Left renal cortex interstitium (tissue), 4 donors: ENCODE measurements at places on chromosomes 3 and 15. TPM values are rescaled to one million over a fixed set of nuclear protein-coding genes. Genes with fewer than 3 reads are reported as not detected.

Gene IL17RD
- 55.6 TPM for polyA plus RNA-seq

Gene GCHFR
- 41.0 TPM for polyA plus RNA-seq

DNA sequence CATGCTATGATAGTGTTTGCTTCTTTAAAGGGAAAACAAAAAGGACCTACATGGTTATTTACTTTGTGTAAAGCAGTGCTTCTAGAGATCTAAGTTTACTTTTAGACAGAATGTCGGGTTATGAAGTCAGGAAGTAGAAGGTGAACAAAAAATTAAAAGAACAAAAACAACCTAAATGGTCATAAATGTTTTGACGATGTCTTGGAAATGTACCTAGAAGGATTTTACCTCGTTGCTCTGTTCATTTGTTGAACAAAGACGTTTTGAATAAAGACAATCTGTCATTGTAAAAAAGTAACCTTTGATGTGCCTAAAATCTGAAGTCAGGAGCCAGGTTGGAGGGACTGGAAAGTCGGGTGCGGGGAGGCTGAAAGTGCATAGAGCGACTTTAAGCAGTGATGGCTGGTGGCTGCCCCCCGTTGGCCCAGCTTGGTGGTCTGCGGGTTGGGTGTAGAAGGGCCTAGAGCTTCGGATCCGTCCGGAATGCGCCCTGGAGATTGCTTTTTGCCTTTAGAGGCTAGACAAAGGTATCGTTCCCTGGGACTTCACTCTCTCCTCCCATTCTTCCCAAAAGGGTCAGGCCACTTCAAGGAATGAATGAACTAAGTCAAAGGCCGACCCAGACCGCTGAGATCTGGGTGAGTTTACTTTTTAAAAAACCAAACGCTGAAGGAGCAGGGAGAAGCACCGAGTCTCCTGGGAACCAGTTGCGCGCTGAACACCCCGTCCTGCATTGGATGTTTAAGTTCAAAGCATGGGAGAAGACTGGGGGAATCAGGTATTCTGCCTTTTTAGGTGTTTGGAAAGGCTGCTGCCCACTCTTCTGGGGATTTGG lies 2.1 kb downstream of the SOX14 start:
- no peak for DNase-seq

- no peak for DNase-seq
Observed at GRCh38 chr3:125289429-125289981, 77.0 kb upstream of the SLC12A8 start.

DNA sequence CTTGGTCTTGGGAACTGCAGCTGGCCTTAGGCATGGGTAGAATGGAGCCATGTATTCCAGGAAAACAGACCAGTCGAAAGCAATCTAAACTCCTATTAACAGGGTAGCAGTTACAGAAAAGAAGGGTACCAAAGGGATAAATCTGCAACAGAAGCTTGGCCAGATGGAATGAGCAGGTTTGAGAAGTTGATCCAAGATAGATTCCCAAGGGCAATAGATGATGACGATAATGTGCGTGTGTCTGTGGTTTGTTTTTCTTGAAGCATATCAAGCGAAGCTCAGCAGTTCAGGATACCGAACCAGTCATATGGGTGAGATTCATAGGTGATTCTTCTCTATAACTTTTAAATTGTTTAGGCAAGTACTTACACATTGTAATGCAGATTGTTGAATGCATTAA lies 203.8 kb upstream of the SEMA6D start:
- no peak for DNase-seq

Gene POPDC2
- 4.3 TPM for polyA plus RNA-seq

Gene TRPC1
- polyA plus RNA-seq = 11.3 TPM

DNA sequence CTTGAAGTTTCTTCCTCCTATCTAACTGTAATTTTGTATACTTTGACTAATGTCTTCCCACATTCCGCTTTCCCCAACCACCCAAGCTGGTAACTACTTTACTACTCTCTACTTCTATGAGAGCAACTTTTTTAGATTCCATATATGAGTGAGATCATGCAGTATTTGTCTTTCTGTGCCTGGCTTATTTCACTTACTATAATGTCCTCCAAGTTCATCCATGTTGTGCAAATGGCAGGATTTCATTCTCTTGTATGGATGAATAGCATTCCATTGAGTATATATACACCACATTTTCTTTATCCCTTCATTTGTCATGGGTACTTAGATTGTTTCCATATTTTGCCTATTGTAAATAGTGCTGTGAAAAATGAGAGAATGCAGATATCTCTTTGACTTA lies 78.5 kb upstream of the CCNL1 start:
- DNase-seq = no peak

DNA sequence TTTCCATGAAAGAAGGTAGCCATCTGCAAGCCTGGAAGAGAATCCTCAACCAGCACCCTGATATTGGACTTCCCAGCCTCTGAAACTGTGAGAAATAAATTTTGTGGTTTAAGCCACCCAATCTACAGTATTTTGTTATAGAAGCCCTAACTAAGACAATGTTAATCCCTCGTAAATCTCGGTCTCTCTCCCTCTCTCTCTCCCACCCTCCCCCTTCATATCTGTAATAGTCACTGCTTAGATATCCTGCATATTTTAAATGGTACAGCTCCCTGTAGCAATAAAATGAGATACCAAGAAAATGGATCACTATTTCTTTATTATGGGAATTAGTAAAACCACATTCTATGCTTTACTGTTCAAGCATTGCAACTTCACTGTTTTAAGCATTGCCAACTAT lies 21.0 kb upstream of the FAM174B start:
- DNase-seq = no peak

Gene TMEM40
- polyA plus RNA-seq = 1.2 TPM

- no peak for DNase-seq
Observed at GRCh38 chr3:71453822-71454511, 129.6 kb downstream of the FOXP1 start.

- DNase-seq = no peak
Observed at GRCh38 chr3:47443611-47443995, 32.1 kb downstream of the SCAP start.

DNA sequence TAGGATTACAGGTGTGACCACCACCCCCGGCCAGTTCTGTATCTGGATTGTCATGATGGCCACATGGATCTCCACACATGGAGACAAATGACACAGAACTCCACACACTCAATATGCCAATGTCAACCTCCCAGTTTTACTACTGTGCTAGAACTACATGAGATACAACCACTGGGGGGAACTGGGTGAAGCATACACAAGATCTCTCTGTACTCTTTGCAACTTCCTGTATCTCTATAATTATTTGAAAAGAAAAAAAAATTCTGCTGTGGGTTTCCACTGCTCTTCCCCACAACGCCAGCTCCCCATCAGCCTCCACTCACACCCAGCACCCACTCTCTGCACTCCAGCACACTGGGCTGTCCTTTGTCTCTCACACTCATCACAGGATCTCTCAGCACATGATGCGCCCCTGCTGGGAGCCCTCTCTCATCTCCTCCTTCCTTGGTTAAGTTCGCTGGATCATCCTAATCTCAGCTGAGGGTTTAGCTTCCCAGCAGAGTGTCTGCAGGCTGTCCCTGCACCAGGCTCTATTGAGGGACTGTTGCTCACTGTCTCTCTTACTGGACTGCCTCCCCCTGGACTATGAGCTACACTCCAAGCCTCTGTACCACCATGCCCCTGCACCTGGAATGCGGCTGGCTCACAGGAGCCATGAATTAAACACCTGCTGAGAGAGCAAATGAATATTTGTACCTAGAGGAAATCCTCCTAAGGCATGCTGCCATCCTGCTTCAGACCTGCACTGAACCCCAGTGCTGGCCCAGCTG lies 10.7 kb upstream of the RAB43 start:
- DNase-seq = no peak
